ENCODE measurements at places on chromosomes 5 and 9.

DNA sequence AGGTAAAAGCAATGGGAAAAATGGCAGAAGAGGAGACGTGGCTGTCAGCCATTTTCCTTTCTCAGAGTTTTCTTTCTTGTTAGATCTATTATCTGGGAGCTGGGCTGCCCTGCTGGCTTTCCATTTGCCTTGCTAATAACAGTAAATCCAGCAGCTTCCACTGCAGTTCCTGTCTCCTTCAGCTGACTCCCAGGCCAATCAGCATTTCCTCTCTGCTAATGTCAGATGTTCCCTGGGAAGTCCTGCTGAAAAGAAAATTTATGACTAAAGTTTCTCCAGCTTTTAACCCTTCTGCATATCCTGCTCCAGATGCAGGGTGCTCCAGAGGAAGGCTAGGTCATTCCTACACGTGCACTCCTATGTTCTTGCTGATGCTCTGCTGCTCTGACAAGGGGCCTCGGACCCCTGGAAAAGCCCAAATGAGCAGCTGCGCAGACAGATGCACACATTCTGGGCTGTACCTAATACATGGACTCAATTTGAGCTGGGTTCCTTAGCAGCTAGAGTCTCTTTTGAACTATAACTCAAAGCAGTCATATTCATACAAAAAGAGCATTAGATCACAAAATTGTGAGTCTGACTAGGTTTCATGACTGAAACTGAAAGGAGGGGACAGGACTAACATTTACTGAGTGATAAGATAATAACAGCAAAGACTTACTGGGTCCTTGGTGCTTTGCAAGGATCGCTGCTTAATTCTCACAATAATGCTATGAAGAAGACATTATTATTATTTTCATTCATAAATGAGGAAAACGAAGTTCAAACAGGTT lies 182.2 kb downstream of the MAPKAP1 start:
- no peak for DNase-seq

GRCh38 chr9:1202512-1203280 lies 152.5 kb downstream of the DMRT2 start:
- DNase-seq: no peak

- DNase-seq: no peak
Observed at GRCh38 chr9:25700430-25700829, 22.2 kb upstream of the TUSC1 start.

DNA sequence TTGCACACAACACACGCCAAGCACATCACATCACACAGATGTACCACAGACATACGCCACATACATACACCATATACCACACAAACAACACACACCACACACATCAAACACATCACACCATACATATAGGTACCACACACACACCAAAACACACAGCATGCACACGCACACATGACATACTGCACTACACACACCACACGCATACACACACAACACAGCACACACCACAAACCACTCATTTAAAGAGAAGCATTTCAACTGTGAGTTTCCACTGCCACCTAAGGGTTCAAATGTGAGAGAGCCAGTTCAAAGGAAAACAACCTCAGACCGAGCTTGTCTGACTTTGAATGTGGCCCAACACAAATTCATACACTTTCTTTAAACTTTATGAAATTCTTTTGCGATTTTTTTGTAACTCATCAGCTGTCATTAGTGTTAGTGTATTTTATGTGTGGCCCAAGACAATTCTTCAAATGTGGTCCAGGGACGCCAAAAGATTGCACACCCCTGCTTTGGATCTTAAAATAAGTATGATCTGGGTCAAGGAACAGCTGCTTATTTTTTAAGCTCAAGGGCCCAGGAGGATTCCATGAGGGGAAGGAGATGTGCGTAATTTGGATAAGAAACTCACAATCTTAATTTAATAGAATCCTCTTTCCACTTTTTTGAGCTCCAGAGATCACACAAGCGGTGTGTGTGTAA lies 494.6 kb downstream of the GADD45G start:
- DNase-seq: no peak

DNA sequence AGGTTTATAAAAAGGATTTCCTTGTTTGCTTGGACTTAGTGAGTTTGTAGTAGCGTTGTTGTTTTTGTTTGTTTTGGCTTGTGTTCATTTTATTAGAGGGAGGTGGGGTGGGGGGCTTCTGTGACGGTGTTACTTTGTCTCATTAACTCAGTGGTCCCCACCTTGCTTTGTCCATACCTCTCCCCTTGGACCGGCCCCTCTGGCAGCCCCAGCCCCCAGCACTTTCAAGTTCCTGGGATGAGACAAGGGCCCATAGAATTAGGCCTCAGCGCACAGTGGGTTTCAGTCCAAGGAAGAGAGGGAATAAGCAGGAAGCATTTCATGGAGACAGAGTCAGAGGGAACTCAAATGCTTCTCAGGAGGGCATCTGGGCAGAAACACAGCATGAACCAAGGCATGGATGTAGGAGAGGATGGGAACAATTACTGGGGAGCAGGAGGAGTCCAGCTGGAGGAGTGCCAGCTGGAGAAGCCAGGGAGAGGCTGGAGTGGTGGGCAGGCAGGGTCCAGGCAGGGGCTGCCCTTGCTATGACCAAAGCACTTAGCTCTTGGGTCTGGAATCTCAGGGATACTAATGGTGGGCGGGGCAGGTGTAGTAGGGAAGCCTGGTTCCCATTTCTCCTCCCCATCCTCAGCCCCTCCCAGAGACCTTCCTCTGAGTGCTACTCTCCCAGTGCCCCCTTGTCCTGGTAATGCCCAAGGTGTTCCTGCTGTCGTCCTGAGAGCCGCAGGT lies 23.5 kb upstream of the ENHO start:
- DNase-seq: no peak

- no peak for DNase-seq
Observed at GRCh38 chr5:2670940-2671339, 80.5 kb downstream of the IRX2 start.

DNA sequence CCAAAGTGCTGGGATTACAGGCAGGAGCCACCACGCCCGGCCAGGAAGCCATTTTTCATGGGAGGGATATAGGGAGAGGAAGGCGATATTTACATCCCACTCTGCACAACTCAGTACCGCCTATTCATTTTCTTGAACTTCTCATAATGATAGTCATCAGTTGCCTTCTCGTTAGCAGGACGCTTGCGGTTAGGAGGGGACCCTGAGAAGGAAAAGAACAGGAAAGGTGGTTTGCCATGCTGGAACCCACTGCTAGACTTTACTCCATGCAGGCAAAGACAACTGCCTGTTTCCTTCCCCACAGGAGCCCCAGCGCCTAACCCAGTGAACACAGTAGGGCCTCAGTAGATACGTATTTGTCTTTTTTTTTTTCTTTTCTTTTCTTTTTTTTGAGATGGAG lies 4.1 kb upstream of the TOR1A start:
- no peak for DNase-seq

DNA sequence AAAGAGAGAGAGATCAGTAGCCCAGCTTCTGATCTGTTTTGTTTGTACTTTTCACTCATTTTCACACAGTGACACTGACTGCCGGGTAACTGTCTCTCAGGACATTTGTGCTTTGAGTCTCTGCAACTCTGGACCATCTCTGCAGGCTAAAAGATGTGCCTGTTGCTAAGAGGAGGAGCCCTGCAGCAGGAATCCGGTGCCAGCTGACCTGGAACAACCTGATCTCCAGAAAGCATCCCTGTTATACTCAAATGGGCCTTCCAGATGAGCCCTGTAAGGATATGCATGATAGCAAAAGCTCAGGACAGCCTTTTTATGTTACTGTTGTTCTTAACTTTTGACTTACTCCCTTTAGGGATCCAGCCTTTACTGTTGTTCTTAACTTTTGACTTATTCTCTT lies 170.7 kb upstream of the RASEF start:
- DNase-seq: no peak

DNA sequence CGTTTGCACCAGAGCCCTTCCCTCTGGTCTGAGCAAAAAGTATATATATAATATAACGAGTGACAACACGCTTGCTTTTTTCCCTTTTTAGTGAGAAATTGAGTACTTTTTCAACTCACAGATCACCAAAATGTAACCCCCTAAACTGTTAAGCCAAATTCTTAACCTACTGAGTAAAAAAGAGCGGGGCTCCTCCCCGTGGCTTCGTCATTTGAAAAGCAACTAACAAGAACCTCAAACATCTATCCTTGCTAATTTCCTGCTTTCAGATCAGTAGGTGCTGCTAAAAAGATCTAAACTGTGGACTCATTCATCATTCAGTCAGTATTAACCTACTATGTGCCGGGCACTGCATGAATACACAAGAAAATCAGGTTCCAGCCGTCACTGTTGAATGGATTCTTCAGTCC lies 1.0 kb upstream of the PTBP3 start:
- DNase-seq: peak; percentile 32

DNA sequence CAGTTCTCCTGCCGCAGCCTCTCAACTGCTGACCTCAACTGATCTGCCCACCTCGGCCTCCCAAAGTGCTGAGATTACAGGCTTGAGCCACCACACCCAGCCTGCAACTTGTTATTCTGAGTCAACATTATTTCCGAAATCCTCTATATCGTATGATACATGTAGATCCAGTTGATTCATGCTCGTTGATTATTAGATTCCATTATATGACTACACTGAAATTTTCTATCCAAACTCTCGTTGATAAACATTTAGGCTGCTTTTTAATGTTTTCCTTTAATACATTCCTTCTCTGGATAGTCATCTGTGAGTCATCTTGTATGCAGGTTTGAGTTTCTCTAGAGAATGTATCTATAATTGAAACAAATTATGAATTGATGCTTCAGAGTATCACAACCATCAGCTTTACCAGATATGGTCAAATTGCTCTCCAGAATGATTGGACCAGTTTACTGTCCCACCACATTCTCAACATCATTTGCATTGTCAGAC lies 4.1 kb downstream of the CDK7 start:
- DNase-seq: peak; percentile 88

- DNase-seq: no peak
Observed at GRCh38 chr9:136194540-136194939, 10.4 kb downstream of the LHX3 start.

DNA sequence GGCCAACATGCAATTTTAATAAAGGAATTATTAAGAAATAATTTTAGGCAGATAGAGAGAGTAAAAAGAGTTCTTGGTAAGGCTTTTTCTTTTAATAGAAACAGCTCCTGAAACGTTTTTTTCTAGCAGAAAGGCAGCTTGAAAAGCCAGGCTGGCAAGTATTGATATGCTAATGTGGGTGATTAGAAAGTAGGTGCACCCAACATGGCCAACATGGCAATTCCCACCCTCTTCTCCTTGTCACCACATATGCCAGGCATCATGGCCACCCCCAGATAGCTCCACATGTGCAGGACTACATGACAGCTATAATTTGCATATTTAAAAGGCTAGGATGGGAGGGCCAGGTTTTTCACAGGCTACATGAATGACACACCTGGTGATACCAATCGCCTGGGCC lies 615.2 kb downstream of the PTPRD start:
- DNase-seq: no peak

DNA sequence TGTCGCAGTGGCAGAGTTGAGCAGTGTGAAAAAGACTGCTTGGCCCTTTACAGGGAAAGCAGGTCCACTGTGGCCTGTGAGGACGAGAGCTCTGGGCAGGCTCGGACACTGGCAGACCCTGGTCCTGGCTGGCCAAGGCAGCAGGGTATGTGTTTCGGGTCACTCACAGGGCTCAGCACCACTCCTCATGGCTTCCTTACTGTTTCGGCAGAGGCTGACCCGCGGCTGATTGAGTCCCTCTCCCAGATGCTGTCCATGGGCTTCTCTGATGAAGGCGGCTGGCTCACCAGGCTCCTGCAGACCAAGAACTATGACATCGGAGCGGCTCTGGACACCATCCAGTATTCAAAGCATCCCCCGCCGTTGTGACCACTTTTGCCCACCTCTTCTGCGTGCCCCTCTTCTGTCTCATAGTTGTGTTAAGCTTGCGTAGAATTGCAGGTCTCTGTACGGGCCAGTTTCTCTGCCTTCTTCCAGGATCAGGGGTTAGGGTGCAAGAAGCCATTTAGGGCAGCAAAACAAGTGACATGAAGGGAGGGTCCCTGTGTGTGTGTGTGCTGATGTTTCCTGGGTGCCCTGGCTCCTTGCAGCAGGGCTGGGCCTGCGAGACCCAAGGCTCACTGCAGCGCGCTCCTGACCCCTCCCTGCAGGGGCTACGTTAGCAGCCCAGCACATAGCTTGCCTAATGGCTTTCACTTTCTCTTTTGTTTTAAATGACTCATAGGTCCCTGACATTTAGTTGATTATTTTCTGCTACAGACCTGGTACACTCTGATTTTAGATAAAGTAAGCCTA lies 15.7 kb downstream of the SQSTM1 start:
- DNase-seq: no peak

DNA sequence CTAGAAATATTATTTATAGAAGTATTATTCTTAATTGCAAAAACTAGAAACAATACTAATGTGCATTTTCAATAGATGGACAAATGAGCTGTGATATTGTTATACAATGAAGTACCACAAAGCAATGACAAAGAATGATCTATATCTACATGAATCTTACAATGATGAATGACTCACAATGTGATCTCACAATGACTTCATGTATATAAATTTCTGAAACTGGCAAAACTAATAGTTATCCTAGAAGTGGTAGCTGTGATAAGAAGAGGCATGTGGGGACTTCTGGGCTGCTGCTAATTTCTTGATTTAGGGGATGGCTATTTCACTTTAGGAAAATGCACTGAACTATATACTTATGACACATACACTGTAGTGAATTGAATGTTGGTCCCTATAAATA lies 396.0 kb upstream of the ZNF608 start:
- DNase-seq: peak; percentile 9

DNA sequence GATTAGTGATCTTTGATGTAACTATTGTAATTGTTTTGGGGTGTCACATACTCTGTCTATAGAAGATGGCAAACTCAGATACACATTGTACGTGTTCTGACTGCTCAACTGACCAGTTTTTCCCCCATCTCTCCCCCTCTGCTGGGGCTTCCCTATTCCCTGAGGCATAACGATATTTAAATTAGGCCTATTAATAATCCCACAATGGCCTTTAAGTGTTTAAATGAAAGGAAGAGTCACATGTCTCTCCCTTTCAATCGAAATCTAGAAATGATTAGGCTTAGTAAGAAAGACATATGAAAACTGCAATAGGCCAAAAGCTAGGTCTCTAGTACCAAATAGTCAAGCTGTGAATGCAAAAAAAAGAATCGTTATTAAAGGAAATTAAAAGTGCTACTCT lies 265.6 kb downstream of the TMEM232 start:
- no peak for DNase-seq

DNA sequence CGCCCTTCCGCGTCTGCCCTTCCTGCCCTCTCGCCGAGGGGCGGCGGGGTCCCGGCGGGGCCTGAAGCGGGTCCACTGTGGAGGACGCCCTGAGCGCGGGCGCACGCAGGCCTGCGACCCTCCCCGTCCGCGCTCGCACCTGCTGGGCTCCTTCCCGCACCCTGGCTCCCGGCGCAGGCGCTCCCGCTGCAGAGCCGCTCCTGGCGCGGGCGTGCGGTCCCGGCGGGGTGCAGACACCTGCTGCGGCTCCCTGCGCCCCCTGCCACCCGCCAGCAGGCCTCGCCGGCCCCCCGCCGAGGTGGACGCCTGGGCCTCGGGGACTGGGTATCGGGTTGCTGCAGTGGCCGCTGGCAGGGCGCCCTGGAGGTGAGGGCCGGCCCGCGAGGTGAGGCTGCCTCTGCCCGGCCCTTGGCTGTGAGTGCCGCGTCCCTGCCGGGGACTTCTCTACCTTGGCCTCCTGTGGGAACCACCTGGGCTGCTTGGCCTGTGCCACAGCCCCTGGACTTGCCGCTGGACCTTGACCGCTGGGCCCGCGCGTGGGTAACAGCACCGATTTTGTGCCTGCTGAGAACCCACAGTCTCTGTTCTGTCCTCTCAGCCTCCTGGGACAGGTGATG lies 627 bp downstream of the ARRDC1 start:
- DNase-seq: no peak

All from HFFc6 (cell line).